ENCODE measurements at places on chromosomes 11 and 22.

GRCh38 chr11:18332302-18332701 is 9.9 kb downstream of the GTF2H1 start:
- DNase-seq: no peak

- DNase-seq: no peak
These were observed 775.1 kb downstream of the BRD1 start for GRCh38 chr22:49052560-49052959.

DNA sequence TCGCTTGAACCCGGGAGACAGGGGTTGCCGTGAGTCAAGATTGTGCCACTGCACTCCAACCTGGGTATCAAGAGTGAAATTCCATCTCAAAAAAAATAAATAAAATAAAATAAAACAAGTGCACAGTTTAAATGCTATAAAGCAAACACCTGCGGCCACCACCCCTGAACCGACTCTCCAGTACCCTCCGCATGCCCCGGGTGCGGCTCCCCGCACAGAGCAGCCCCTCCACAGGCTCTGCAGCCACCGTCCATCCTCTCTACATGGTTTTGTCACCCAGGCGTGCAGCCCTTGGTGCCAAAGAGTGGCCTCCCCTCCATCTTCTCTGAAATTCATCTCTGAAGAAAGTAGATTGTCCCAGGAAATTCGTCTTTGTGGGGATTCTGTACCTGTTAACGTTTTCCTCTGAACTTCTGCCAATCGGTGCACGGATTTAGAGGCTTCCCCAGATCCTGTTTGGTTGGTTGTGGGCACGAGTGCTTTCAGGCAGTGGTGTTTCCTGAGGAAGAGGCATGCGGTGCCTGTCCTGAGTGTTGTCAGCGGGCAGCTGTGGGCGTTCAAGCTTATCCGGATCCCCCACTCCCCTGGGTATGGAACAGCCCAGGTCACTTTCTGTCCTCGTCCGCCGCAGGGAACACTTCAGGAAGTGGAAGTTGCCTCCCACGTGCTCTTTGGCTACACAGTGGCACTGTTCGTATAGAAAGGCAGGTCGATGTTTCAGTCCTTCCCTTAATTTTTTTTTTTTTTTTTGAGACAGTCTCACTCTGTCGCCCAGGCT is 4.1 kb downstream of the MIOX start:
- no peak for DNase-seq

GRCh38 chr11:119880873-119881272 is 151.9 kb upstream of the NECTIN1 start:
- DNase-seq: no peak

All from right kidney (tissue), 9 donors.